Neural progenitor cell (in vitro differentiated cells): ENCODE measurements at places on chromosomes 6 and 20. TPM values are rescaled to one million over a fixed set of nuclear protein-coding genes. Genes with fewer than 3 reads are reported as not detected.

DNA sequence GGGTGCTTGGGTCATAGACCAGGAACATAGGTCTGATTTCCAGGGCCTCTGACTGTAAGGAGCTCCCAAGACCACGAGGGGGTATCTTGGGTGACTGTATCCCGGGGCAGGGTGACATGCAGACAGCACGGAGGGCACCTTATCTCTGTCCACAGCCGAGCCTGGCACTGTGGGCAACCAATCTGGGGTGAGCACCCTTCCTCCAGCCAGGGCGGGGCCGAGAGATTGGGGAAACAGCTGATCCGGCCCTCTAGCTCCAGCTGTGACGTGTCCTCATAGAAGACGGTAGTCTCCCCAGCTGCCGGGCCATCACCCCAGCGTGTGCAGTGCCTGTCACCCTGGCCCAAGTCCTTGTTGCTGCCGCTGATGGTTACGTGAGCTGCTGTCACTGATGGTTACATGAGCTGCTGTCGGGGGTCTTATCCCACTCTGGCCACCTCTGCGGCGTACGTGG lies 139.6 kb upstream of the RNF24 start:
- peaks cover 17% of the 10 kb centered on the region for H3K27me3 ChIP-seq
- H3K4me1 ChIP-seq: peaks cover 15% of the 10 kb centered on the region
- no peaks in the 10 kb centered on the region for H3K36me3 ChIP-seq
- no peak overlapping the region for H3K27ac ChIP-seq
- no peak for DNase-seq

Gene MRPL14
- 40.4 and 53.5 TPM in 2 replicates for total RNA-seq

GRCh38 chr6:105587349-105588122 lies 184.7 kb upstream of the PREP start:
- H3K4me3 ChIP-seq: no peak overlapping the region
- H3K27me3 ChIP-seq: no peaks in the 10 kb centered on the region
- peaks cover 6% of the 10 kb centered on the region for H3K4me1 ChIP-seq
- no peak for DNase-seq
- H3K27ac ChIP-seq: no peak overlapping the region
- no peaks in the 10 kb centered on the region for H3K36me3 ChIP-seq

- H3K27ac ChIP-seq: no peak overlapping the region
- DNase-seq: no peak
- H3K36me3 ChIP-seq: no peaks in the 10 kb centered on the region
- no peaks in the 10 kb centered on the region for H3K27me3 ChIP-seq
Measured at GRCh38 chr6:16179970-16180431, 51.1 kb downstream of the MYLIP start.

Gene AP5S1
- 1.2 and 3.4 TPM in 2 replicates for total RNA-seq

Gene SNAP25
- total RNA-seq: not detected in 2 replicates

Gene OPN5
- total RNA-seq: not detected in 2 replicates

Gene PLAGL2
- total RNA-seq: 16.5 and 21.2 TPM in 2 replicates

- H3K36me3 ChIP-seq: no peaks in the 10 kb centered on the region
- no peak overlapping the region for H3K27ac ChIP-seq
- no peaks in the 10 kb centered on the region for H3K27me3 ChIP-seq
- no peaks in the 10 kb centered on the region for H3K4me1 ChIP-seq
Measured at GRCh38 chr20:58622671-58623578, 28.2 kb upstream of the STX16 start.

Gene MUCL3
- total RNA-seq: 0.03 TPM in 1 of 2 replicates, not detected in the other

GRCh38 chr6:138510093-138510492 lies 10.8 kb upstream of the NHSL1 start:
- no peak overlapping the region for H3K27ac ChIP-seq
- H3K36me3 ChIP-seq: no peaks in the 10 kb centered on the region
- DNase-seq: no peak
- H3K4me3 ChIP-seq: no peak overlapping the region

Gene FOXA2
- not detected in 2 replicates for total RNA-seq

GRCh38 chr6:24997905-24998304 lies 62.1 kb upstream of the RIPOR2 start:
- peaks cover 11% of the 10 kb centered on the region for H3K4me1 ChIP-seq
- H3K4me3 ChIP-seq: no peak overlapping the region
- H3K27ac ChIP-seq: no peak overlapping the region
- H3K36me3 ChIP-seq: no peaks in the 10 kb centered on the region
- DNase-seq: no peak

GRCh38 chr6:146968041-146968760 lies 236.0 kb upstream of the STXBP5 start:
- H3K27ac ChIP-seq: no peak overlapping the region
- H3K27me3 ChIP-seq: no peaks in the 10 kb centered on the region
- no peaks in the 10 kb centered on the region for H3K4me1 ChIP-seq
- DNase-seq: no peak
- no peak overlapping the region for H3K4me3 ChIP-seq
- H3K36me3 ChIP-seq: no peaks in the 10 kb centered on the region

- no peaks in the 10 kb centered on the region for H3K36me3 ChIP-seq
- no peak overlapping the region for H3K4me3 ChIP-seq
- H3K27ac ChIP-seq: no peak overlapping the region
- no peaks in the 10 kb centered on the region for H3K4me1 ChIP-seq
Measured at GRCh38 chr6:65110031-65110430, 597.0 kb downstream of the EYS start.

Gene KIF25
- total RNA-seq: 1.2 and 1.5 TPM in 2 replicates

DNA sequence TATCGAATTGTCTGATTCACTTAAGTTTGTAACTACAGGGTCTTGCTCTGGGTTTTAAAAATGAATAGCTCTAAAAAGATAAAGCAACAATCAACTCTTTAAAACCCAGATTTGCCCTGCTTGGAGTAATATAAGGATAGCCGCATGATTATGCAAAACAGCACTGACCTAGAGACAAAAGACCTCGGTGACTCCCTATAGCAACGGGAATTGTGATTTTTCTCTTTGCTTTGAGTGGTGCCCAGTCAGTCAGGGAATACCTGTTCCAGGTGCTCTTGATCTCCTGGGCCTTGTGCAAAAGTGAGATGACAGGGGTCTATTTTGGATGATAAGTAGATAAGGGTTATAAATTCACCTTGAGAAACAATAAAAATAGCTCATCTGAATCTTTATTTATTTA lies 336.3 kb upstream of the NOX3 start:
- DNase-seq: no peak
- no peaks in the 10 kb centered on the region for H3K36me3 ChIP-seq
- no peaks in the 10 kb centered on the region for H3K4me1 ChIP-seq
- H3K27me3 ChIP-seq: no peaks in the 10 kb centered on the region

GRCh38 chr6:25659633-25660368 lies 7.8 kb downstream of the SCGN start:
- no peak overlapping the region for H3K27ac ChIP-seq
- H3K36me3 ChIP-seq: no peaks in the 10 kb centered on the region
- H3K4me1 ChIP-seq: no peaks in the 10 kb centered on the region
- no peak for DNase-seq
- no peak overlapping the region for H3K4me3 ChIP-seq

- H3K4me1 ChIP-seq: peaks cover 11% of the 10 kb centered on the region
- peak; percentile 56 for DNase-seq
- no peak overlapping the region for H3K27ac ChIP-seq
- H3K36me3 ChIP-seq: no peaks in the 10 kb centered on the region
- no peak overlapping the region for H3K4me3 ChIP-seq
- no peaks in the 10 kb centered on the region for H3K27me3 ChIP-seq
Measured at GRCh38 chr6:156988276-156989158, 211.3 kb downstream of the ARID1B start.

DNA sequence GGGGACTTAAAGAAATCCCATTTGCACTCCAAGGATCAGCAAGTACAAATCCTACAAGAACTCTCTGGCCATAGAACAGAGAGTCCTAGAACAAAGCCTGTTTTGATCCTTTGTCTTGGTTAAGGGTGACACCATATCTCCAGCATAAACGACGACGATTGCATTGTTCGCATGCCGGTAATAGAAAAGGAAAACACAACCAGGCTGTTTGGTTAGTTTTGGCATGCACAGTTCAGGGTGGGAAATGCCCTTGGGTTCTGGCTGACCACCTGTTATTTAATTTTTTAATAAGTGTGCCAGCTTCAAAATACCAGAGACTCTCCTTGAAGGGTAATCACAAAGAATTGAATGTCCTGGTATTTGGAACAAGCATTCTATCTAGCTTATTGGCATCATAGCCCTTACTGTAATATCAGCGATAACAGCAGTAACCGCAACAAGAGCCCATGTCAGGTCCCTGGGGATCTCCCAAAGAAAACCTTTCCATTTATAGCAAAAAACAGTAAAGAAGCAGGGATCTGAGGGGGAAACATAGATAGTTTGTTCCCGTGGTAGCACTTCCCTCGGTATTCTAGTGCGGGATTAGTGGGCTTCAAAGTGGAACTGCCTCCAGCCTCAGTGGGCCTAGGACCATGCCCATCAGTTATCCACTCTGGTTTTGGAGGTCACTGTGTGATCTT lies 77.1 kb downstream of the TMEM170B start:
- no peak for DNase-seq
- no peak overlapping the region for H3K4me3 ChIP-seq
- no peak overlapping the region for H3K27ac ChIP-seq
- H3K4me1 ChIP-seq: peaks cover 6% of the 10 kb centered on the region
- H3K36me3 ChIP-seq: no peaks in the 10 kb centered on the region
- H3K27me3 ChIP-seq: no peaks in the 10 kb centered on the region
